OCI-M1 (cell line): ENCODE measurements at places on chromosomes 11 and 22.

- DNase-seq = no peak
These were observed 78.3 kb downstream of the ZBTB16 start for GRCh38 chr11:114137838-114138237.

GRCh38 chr22:36415415-36416168, 27.8 kb upstream of the MYH9 start:
- DNase-seq = no peak

- DNase-seq = no peak
These were observed 76.0 kb downstream of the EXT2 start for GRCh38 chr11:44171518-44171917.

- no peak for DNase-seq
These were observed 65.9 kb downstream of the PHF21A start for GRCh38 chr11:46055371-46055770.

DNA sequence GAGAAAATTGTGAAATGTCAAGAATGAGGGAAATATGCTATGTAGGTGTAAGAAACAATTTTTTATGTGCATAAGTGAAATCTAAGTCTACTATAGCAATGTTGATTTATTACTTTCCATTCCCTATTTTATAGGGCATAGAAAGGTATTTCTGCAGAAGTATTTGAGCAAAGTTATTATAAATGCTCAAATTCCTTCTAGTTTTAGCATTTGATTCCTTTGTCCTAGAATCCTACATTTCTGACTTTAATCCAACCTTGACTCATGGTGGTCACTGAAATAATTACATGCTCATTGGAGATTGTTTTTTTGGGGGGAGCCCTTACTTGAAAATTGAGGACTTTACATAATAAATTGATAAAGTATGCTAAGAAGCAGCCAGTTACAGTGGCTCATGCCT, 716.6 kb upstream of the LUZP2 start:
- no peak for DNase-seq

DNA sequence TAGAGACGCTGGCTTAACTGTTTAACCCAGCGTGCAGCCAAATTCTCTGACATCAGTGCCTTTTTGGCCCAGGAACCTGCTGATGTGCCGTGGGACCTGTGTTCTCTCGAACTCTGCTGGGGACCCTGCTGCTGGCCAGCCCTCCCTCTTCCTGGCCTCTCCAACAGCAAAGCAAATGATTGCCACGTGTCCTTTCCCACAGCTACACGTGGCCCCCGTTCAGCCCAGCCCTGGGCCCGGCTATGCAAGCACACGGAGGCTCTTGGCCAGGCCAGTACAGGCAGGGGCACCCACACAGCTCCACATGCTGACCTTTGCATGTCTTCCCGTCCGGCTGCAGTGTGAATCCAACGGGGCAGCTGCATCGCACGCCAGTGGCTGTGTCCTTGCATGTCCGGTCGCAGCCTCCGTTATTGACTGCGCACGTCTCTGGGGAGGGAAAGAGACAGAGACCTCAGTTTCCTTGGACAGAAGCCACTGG, 51.6 kb upstream of the TTLL12 start:
- DNase-seq = no peak

GRCh38 chr11:117639601-117640000, 157.4 kb downstream of the DSCAML1 start:
- no peak for DNase-seq

GRCh38 chr11:67002921-67003411, 20.0 kb upstream of the SYT12 start:
- DNase-seq = no peak

DNA sequence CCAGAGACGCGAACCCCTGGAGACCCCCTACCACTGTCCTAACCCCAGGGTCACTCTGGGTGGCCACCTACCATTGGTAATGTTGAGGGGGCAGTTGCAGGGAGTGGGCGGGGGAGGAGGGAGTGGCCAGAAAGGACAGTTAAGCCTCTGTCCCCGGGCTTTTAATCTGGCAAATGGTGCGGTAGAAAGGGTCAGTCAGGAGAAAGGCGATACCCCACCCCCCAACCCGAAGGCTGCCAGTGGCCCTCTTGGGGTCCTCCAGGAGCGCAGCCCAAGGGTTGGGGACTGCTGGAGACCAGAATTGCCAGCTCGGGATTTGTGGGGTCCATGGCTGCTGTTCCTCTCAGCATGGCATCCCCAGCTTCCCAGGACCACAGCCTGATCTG, 742 bp downstream of the P2RY2 start:
- DNase-seq = no peak

DNA sequence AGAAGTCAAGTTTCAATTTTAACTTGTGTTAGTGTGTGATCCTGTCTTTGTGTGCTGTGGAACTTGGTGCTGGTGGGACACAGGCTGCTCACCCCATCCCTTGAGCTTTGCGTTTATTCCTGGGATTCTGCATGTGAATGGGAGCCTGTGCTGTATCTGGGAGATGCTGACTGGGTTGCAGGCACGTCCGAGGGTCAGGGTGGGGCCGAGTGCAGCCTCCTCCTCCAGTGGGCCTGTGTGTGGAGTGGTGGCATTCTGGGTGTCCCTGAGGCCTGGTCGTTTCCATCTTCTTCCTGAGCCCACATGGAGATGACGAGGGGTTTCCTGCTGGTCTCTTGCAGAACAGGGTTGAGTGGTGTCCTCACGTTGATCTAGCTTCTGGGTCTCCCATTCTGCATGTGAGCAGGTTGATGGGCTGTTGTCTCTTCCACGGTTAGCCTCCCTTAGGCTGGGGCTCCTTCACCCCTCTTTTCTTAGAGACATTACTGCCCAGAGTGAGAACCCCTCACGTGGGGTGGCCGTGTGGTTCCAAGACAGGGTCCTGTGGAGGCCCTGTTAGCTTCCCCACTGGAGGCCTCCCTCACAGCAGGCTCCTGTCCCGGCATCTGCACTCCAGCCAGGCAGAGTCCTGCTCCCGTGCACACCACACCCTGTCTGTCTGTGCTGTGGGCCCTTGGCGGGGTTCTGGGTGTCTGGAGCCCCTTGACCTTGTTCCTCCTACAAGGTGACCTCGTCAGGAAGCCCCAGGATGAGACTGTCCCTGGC, 4.9 kb downstream of the PTDSS2 start:
- DNase-seq = no peak
